Activated B cell treated with CpG ODN at 0.5 μM for 24 hours (primary cell): ENCODE measurements at places on chromosomes 6 and 20. TPM values are rescaled to one million over a fixed set of nuclear protein-coding genes. Genes with fewer than 3 reads are reported as not detected.

DNA sequence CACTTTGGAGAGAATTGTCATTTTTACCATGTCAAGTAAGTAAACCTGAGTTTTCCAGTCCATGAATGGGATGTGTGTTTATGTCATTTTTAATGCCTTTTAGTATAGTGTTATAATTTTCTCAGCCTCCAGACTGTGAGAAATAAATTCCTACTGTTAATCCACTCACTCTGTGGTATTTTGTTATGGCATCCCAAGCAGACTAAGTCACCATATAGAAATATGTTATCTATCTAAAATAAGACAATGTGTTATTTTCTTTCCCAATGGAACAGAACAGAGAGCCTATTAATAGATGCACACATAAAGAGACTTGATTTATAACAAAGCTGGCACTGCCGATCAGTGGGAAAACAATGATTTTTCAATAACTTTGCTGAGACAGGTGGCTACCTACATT is 70.2 kb upstream of the SLC4A11 start:
- peaks cover 38% of the 10 kb centered on the region for H3K36me3 ChIP-seq
- no peak overlapping the region for H3K27ac ChIP-seq
- no peaks in the 10 kb centered on the region for H3K4me1 ChIP-seq
- H3K27me3 ChIP-seq = no peaks in the 10 kb centered on the region

- no peak overlapping the region for H3K27ac ChIP-seq
- H3K27me3 ChIP-seq = peaks cover 3% of the 10 kb centered on the region
- H3K4me3 ChIP-seq = no peak overlapping the region
- no peak for DNase-seq
Measured at GRCh38 chr20:1417790-1418189, 24.9 kb upstream of the FKBP1A start.

GRCh38 chr6:18600255-18600654 is 213.1 kb downstream of the RNF144B start:
- H3K4me3 ChIP-seq = no peak overlapping the region
- H3K27ac ChIP-seq = no peak overlapping the region
- no peak for DNase-seq
- H3K4me1 ChIP-seq = peaks cover 4% of the 10 kb centered on the region
- no peaks in the 10 kb centered on the region for H3K36me3 ChIP-seq

GRCh38 chr6:137904822-137905617 is 38.0 kb downstream of the TNFAIP3 start:
- peak overlapping the region; percentile 79 for H3K27ac ChIP-seq
- peak overlapping the region; percentile 59 for H3K4me3 ChIP-seq
- H3K4me1 ChIP-seq = peaks cover 51% of the 10 kb centered on the region
- no peaks in the 10 kb centered on the region for H3K36me3 ChIP-seq

- no peaks in the 10 kb centered on the region for H3K27me3 ChIP-seq
- no peak for DNase-seq
- H3K4me1 ChIP-seq = no peaks in the 10 kb centered on the region
- no peak overlapping the region for H3K27ac ChIP-seq
- H3K36me3 ChIP-seq = no peaks in the 10 kb centered on the region
- no peak overlapping the region for H3K4me3 ChIP-seq
Measured at GRCh38 chr6:54428431-54428830, 120.2 kb downstream of the TINAG start.

DNA sequence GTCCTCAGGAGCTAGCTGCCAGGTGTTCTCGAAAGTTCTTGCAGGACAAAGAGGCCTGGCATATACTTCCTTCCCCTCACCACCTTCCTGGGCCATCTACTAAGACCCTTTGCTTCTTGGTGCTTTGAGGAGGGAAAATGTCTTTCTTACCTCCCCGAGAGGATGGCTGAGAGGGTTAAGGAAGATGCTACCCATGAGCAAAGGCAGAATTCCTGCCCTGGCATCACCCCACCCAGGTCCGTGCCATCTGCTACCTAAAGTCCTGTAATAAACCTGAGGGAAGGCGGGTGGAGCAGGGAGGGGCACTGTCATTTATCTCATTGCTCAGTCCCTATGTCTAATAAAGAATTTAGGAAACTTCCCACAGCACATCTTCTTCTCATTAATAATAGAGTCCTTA is 16.2 kb downstream of the GFOD1 start:
- H3K4me3 ChIP-seq = no peak overlapping the region
- peaks cover 65% of the 10 kb centered on the region for H3K4me1 ChIP-seq
- H3K27me3 ChIP-seq = no peaks in the 10 kb centered on the region
- H3K27ac ChIP-seq = no peak overlapping the region

DNA sequence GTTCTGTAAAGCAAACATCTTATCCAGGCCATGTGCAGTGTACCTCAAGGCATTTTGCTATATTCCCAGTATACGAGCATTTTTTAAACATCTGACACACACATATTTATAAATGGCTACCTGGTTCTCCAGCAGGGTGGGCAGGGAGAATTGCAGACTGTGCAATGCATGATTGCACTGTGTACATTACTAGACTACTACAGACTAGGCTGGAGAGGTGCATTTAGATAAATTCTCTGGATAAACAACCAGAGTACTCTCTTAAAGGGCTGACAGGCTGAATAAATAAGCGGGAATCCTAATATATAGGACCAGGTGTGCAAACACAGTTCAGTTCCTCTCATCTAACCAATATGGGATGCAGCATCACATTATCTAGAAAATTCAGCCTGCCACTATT is 428.3 kb upstream of the ARID1B start:
- peaks cover 6% of the 10 kb centered on the region for H3K27me3 ChIP-seq
- DNase-seq = no peak
- no peak overlapping the region for H3K4me3 ChIP-seq

GRCh38 chr20:41540918-41541317 is 77.3 kb downstream of the CHD6 start:
- no peak overlapping the region for H3K4me3 ChIP-seq
- H3K36me3 ChIP-seq = peaks cover 31% of the 10 kb centered on the region
- DNase-seq = no peak
- H3K27ac ChIP-seq = no peak overlapping the region
- H3K27me3 ChIP-seq = no peaks in the 10 kb centered on the region

DNA sequence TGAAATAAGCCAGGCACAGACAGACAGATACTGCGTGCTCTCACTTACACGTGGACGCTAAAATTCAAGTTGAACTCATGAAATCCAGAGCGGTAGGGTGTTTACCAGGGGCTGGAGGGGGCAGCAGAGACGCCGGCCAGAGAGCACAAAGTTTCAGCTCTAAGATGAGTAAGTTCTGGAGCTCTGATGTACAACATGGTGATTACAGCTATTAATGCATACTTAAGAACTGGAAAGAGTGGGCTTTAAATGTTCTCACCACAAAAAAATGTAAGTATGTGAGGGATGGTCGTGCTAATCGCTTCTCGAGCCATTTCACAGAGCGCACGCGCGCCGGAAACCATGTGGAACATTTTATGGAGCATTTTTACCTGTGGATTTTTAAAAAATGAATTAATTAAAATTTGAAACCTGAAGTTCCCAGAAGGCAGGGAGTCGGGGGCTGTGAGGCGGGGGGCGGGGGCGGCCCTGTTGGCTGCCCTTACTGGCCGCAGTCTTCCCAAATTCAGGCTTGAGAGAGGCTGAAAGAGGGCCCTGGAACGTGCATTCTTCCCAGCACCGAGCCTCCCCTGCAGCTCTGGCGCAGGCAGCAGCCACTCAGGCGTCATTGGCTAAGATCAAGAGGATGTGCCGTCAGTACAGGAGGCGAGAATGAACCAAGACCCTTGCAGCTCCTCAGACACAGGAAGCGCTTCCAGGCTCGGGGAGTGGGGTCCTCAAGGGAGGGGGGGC is 8.5 kb upstream of the SLCO4A1 start:
- H3K27me3 ChIP-seq = peaks cover 10% of the 10 kb centered on the region
- H3K36me3 ChIP-seq = no peaks in the 10 kb centered on the region
- peaks cover 4% of the 10 kb centered on the region for H3K4me1 ChIP-seq
- DNase-seq = no peak
- H3K27ac ChIP-seq = no peak overlapping the region
- no peak overlapping the region for H3K4me3 ChIP-seq

GRCh38 chr6:40997234-40997957 is 41.6 kb downstream of the UNC5CL start:
- H3K4me3 ChIP-seq = no peak overlapping the region
- H3K27me3 ChIP-seq = peaks cover 40% of the 10 kb centered on the region
- H3K36me3 ChIP-seq = no peaks in the 10 kb centered on the region
- H3K4me1 ChIP-seq = no peaks in the 10 kb centered on the region
- no peak overlapping the region for H3K27ac ChIP-seq

DNA sequence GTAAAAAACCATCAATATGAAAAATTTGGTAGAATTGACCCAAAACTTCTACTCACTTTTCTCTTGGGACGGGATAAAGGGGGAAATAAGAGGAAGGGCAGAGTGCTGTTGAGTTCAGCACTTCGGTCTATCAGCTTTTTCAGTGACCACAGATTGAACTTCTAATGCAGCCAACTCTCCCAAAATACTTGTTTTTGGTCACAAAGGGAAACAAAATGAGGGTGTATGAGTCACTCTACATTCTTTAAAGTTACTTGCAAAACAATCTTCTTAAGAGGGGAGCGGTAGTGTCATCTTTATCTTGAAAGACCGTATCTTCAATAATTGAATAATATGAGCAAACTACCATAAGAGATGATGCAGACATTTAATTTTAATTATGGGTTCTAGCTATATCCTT is 661.3 kb downstream of the CD109 start:
- H3K4me1 ChIP-seq = no peaks in the 10 kb centered on the region
- no peak for DNase-seq
- H3K36me3 ChIP-seq = no peaks in the 10 kb centered on the region
- H3K4me3 ChIP-seq = no peak overlapping the region
- no peak overlapping the region for H3K27ac ChIP-seq

DNA sequence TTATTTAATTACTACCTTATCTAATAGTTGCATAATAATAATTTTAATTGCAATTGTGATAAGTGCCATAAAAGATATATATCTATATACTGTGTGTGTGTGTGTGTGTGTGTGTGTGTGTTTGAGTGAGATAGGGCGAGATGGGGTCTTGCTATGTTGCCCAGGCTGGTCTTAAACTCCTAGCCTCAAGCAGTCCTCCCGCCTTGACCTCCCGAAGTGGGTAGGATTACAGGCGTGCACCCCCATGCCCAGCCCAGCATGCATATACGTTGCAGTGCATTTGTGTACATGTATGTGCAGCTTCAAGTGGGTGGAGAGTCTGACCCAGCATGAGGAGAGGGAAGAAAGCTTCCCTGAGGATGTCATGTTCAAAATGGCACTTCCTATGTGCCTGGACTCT is 4.6 kb upstream of the RIMS4 start:
- DNase-seq = no peak
- peaks cover 28% of the 10 kb centered on the region for H3K27me3 ChIP-seq
- H3K36me3 ChIP-seq = no peaks in the 10 kb centered on the region
- peaks cover 6% of the 10 kb centered on the region for H3K4me1 ChIP-seq
- H3K4me3 ChIP-seq = no peak overlapping the region
- H3K27ac ChIP-seq = no peak overlapping the region

DNA sequence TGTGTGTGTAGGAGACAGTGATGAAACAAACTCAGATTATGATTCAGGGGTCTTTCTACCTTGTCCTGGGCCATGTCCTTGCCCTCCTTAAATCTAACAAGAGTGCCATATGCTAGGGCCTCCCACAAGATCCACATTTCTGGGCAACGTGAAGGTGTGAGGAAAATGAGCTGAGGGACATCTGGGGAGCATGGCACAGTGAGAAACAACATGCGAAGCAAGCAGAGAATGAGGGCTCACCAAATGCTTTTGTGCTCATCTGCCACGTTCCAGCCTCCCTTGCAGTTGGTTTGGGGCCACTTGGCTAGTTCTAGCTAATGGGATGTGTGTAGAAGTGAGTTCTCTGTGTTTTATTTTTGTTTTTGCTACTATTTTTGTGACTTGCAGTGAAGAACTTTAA is 21.4 kb upstream of the RNF182 start:
- no peak for DNase-seq
- H3K36me3 ChIP-seq = no peaks in the 10 kb centered on the region
- H3K4me3 ChIP-seq = no peak overlapping the region

DNA sequence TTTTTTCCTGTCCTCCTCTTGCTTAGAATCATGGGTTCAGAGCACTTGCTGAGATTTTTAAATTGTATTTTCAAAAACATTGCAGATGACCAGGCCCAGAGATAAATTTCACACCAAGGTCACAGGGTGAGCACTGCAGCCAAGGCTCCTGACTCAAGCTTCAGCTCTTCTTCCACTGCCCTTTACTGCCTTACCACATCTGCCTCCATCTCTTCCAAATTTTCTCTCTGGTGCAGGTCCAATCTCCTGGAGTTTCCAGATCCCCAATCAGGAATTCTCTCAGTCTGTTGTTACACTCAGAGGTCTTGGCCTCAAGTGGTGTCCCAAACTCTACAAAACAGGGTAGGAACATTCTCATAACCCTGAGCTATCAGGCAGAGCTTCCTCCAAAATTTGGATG is 12.7 kb downstream of the SNAP25 start:
- no peaks in the 10 kb centered on the region for H3K27me3 ChIP-seq
- no peak overlapping the region for H3K4me3 ChIP-seq
- H3K36me3 ChIP-seq = no peaks in the 10 kb centered on the region
- no peak for DNase-seq
- no peaks in the 10 kb centered on the region for H3K4me1 ChIP-seq

- DNase-seq = no peak
- no peaks in the 10 kb centered on the region for H3K36me3 ChIP-seq
- peak overlapping the region; percentile 66 for H3K4me3 ChIP-seq
- H3K27ac ChIP-seq = peak overlapping the region; percentile 7
Measured at GRCh38 chr6:44073612-44074438, 53.4 kb downstream of the MRPL14 start.

DNA sequence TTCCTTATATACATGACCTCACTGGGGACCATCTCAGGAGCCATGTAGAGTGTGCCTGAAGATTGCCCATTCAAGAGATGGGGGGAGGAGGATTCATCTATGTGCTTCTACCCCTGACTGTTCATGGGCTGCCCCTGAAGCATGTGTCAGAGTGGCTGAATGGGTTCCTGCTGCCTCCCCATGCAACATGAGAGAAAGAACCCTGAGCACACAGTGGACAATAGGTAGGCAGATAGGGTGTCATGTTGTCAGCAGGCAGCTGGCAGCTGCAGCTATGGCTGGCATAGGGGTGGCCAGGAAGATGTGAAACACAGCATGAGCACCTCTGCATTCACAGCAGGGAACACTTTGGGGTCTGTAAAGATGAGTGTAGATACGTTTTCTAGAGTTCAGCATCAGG is 208.4 kb upstream of the CNR1 start:
- H3K27me3 ChIP-seq = peaks cover 10% of the 10 kb centered on the region
- no peak overlapping the region for H3K27ac ChIP-seq
- DNase-seq = no peak

GRCh38 chr6:11921017-11921438 is 91.1 kb upstream of the HIVEP1 start:
- H3K4me3 ChIP-seq = no peak overlapping the region
- no peaks in the 10 kb centered on the region for H3K27me3 ChIP-seq
- H3K36me3 ChIP-seq = no peaks in the 10 kb centered on the region
- H3K4me1 ChIP-seq = no peaks in the 10 kb centered on the region

RTEL1 gene
- 24.1 and 33.8 TPM in 2 replicates for total RNA-seq

DEFB128 gene
- total RNA-seq = not detected in 2 replicates

RIPPLY2 gene
- not detected in 2 replicates for total RNA-seq

PEDS1 gene
- 9.8 and 9.9 TPM in 2 replicates for total RNA-seq

MLIP gene
- total RNA-seq = not detected in 2 replicates

FAXC gene
- not detected in 2 replicates for total RNA-seq

SEL1L2 gene
- total RNA-seq = not detected in 2 replicates

SLC2A10 gene
- total RNA-seq = not detected in 2 replicates

ZNF217 gene
- 70.0 and 80.3 TPM in 2 replicates for total RNA-seq
